ENCODE measurements at places on chromosomes 1 and 21.
A peak's percentile ranks its signal among the peaks of the same experiment; 100 is the strongest.

DNA sequence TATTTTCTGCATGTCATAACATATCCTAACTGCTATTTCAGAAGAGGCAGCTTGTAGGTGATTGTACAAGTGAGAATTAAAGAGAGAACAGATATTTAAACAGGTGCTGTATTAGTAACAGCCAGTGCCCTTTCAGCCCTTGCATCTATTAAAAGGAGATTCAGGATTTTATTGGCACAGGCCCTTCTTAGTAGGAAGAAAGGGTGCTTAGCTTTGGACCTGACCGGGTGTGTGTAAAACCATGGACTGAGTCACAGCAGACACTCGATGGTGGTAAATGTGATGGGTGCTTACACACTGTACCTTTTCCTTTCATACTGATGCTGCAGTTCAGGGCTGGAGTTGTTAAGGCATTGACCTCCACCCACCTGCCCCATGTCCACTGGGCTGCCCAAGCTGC lies 12.7 kb upstream of the CD101 start:
- DNase-seq, result no peak

GRCh38 chr1:9909234-9910046 lies 629 bp downstream of the CTNNBIP1 start:
- peak; percentile 14 for DNase-seq

GRCh38 chr1:200684015-200684414 lies 14.3 kb upstream of the DDX59 start:
- peak; percentile 12 for DNase-seq

GRCh38 chr21:46607636-46608035 lies 2.8 kb upstream of the S100B start:
- no peak for DNase-seq

DNA sequence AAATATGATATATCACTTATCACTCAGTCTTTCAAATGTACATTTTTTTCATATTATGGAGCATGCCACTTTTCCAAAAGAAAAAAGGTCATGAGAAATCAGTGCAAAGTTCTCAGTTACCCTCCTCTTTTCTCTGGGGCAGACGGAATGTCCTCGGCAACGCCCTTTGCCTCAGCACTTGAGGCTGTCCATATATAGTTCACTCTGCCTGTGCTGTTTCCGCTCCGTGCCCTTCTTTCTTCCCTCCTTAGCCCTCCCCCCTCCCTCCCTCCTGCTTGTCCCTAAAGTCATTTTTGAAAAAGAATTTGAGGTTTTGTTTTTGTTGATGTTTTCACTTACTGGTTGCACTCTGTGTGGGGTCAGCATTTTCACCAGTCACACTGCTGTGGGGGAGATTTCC lies 5.4 kb downstream of the BARHL2 start:
- DNase-seq, result no peak

- peak; percentile 52 for DNase-seq
These were observed 4.9 kb downstream of the ASAP3 start for GRCh38 chr1:23478896-23479665.

DNA sequence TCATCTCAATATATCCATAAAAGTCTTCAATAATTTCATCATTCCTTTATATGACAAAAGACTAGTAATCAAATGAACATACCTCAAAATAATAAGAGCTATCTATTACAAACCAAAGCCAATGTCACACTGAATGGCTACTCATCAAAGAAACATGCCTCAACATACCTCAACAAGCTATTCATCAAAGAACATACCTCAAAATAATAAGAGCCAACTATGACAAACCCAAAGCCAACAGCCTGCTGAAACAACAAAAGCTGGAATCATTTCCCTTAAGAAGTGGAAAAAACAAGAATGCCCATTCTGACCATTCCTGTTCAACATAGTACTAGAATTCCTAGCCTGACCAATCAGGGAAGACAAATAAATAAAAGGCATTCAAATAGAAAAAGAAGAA lies 1373.7 kb downstream of the BRINP3 start:
- DNase-seq, result no peak

DNA sequence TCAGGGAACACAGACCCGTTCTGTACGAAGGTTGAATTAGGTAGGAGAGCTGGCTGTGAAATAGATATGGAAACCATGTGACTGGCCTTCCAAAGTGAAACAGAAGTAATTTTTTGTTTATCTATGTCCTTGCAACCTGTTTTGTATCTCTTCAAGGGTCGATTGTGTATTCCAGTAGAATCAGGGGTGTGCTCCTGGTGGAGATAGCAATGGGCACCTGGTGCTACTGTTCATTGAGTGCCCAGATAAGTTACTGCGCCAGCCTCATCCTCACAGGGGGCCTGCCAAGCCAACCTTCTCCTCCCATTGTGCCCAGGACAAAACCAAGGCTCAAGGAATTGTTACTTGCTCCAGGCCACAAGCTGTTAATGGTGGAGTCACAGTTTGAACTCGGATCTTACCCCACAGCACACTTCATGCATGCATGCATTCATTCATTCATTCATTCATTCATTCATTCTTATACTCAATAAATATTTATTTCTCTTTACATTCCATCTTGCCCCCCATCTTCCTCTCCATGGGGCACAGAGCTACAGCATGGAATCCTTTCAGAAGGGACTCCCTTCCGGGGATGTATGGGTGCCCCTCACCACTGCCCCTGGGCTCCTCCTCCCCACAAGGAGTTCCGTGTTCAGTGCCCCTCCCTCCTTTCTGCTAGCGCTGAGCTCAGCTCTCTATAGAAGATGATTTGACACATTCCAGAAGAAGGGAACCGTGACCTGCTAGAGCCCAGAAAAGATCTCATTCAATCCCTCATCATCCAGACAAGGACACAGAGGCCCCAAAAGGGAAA lies 24.0 kb downstream of the ADORA1 start:
- DNase-seq, result no peak

DNA sequence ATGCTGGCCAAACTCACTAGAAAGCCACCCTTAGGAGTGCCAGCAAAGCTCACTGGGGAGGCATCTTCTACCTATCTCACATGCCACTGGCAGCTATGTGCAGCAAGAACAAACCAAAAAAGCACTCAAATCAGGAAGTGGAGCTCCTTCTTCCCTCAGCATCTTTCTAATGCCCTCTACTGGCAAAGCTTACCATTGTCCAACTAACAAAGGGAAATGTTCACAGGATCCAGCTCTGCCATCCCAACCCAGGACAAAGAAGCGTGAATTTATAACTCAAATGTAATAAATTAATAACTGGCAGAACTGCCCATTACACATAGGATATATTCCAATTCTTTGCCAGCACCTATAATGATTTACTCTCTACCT lies 38.9 kb downstream of the LEPR start:
- peak; percentile 33 for DNase-seq

DNA sequence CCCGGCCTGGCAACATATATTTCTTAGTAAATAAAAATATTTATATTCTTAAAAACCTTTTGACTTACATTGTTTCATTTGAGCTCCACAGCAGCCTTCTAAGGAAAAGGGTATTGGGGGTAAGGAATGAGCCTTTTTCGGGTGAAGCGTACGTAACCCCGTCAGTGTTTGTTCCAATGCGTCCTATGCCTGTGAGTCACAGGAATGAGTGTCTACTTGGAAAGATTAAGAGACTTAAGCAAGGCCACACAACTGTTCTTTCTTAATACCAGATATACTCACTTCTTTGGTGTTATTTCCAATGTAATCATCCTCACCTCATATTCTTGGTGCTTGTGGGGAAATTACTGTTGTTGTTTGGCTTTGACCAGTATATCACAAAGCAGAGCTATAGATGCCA lies 22.7 kb downstream of the WDTC1 start:
- peak; percentile 1 for DNase-seq

- DNase-seq, result no peak
These were observed 64.2 kb upstream of the SH3GLB1 start for GRCh38 chr1:86640161-86640670.

- peak; percentile 39 for DNase-seq
These were observed 200.4 kb downstream of the DNM3 start for GRCh38 chr1:172041742-172042141.

DNA sequence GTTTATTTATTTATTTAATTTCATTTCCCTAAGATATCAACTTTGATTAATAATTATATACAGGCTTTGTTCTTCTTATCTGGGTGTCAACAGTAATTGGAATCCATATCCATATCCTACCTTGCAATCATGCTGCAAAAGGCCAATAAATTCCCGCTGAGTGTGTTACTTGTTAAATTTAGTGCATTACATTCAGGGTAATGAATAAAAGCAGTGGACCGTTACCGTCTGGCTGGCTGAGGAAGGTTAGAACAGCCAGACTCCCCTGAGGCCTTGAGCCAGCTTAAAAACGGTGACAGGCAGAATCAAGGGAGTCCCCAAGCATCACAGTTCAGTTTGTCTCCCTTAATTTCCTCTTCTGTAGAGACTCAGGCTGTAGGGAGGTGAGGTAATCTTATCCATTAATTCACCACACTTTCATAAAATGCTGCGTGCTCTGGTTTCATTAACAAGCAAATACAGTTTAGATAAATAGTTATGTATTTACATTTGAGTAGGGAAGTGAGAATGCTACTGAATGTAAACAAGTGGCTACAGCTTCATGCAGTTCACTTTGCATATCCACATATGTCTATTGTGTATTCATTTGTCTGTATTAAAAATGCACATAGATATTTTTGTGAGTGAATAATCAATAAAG lies 888.2 kb upstream of the CXADR start:
- DNase-seq, result no peak

DNA sequence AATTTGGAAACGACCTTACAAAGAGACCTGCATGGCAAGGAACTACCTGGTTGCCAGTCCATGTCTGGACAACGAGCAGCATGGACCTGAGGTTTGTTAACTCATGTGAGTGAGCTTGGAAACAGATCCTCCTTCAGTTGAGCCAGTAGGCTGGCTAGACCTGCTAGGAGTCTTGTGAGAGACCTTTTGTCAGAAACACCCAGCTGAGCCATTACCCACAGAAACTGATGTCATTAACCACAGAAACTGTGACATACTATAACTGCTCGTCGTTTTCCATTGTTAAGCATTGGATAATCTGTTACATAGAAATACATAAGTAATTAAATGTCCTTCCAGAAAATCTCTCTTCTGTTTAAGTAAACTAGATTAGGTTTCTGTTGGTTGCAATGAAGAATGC lies 211.1 kb upstream of the C21orf91 start:
- no peak for DNase-seq

Measured in fibroblast of skin of right biceps (primary cell).